BJ (cell line): ENCODE measurements at places on chromosomes 7 and 10.

- DNase-seq, result no peak
These were observed 38.9 kb downstream of the BRAF start for GRCh38 chr7:140885735-140886334.

DNA sequence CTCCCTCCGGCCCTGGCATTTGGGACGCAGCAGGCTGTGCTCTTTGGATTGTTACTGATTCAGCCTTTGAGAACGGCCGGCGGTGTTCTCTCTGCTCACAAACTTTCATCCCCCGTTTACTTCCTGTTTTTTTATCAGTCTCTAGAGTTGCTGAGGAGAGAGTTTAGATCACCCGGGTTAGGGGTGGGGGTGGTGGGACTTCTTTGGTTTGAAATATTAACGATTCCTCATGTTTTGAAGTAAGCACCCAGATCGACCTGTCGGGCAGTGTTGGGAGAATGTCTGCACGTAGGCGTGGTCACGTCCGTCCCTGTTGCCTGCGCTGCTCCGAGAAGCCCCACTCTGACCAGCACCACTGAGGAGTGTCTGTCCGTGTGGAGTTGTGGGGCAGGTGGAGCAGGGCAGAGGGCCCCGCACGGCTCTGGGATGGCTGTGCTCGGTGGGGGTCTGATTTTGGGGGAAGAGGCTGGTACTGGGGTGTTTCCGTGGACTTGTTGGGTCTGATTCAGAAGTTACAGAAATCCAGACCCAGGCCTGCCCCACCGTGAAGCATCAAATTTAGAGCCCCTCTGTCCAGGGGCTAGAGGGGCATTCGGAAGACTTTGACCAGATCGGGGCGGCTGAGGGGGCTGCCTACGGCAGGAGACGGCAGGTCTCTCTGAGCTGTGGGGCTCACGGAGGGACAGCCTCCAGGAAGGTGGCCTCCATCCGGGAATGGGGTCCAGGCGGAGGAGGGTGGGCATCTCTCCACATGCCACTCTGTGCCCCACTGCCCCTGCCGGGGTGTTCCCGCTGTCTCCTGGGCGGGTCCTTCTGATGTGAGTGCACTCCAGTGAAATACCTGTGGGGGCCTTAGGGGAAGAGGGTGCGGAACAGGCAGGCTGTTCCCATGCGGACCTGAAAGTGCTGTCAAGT lies 7.4 kb downstream of the INPP5A start:
- no peak for DNase-seq

DNA sequence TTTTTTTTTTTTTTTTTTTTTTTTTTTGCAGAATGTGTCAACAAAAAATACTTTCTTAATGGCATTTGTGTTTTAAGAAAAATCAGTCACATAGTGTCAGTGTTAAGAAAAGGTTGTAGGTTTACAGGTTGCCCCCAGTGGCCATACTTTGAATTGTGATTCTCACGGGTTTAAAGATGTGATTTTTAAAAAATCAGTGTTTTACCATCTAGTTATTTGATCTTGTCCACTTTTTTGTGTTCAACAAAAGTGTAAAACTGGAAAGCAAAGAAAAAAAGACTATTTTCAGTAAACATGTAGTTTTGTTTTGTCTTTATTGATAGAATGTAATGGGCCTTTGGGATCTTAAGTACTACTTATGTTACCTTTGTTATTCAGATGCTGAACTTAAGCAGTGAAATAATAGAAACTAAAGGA lies 25.7 kb downstream of the SUV39H2 start:
- DNase-seq, result no peak

- no peak for DNase-seq
These were observed 20.3 kb upstream of the TIAL1 start for GRCh38 chr10:119616882-119617570.

- no peak for DNase-seq
These were observed 17.2 kb upstream of the SLC29A4 start for GRCh38 chr7:5265320-5266190.
